ENCODE measurements at places on chromosomes 4 and X.

DNA sequence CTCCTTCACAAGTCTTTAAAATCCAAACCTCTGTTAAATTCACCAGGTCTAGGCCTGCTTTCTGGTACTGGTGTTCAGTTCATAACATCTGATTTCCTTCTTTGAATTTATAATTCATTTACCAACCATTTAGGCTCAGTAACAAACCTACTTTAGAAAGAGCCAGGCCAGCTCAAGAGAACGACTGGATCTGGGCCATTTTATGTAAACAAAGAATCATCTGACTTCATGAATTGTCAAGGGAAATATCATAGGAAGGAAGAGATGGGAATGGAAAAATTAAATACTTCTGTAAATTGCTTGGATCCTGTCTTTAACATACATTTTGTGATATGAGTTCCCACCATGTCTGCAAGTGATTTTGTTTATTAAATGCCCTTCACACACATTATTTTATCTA lies 36.5 kb downstream of the DCHS2 start:
- DNase-seq: no peak

GRCh38 chr4:64584981-64585557 lies 175.8 kb upstream of the TECRL start:
- DNase-seq: no peak

DNA sequence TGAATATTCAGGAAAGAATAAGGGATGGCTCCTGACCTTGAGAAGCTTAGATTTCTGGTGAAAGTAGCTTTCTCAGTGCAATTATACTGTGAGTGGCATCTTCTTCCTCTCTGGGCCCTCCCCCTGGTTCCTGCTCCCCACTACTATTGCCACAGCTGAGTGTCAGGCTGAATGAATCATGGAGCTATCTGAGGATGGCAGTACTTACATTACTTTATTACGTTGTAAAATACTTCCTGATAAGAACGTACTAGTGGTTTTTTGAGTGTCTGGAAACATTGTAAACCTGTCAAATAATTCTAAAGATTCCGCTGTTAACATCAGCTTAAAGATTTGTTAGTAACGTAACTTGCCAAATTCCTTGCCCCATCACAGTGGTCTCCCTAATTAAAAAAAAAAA lies 36.2 kb downstream of the ARHGAP10 start:
- no peak for DNase-seq

GRCh38 chr4:84808332-84808731 lies 158.2 kb downstream of the WDFY3 start:
- no peak for DNase-seq

DNA sequence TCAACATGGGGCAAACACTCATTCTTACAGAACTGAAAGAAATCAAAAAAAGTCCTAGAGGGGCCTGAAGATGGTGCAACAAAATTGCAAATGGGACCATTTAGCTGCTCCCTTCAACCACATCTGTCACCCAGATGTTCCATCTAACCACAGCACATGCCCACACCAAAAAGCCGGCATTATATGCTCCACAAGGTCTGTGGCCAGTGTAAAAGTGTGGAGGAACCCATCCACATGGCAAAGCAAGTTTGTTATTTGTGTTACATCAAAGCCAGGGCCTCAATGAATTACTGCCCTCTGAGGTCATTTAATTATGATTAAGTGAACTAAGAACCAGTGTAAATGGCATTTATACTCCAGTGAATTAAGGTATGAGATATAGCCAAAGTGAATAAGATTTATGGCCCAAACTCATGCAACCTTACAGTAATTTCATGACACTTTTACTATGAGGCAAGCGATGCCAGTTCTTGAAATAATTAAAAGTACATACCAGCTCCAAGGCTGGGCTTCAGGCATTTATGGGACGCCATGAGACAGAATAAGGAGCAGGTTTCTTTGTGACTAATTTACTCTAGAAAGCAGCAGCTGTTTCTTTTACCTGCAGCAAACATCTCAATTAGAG lies 48.7 kb upstream of the FGF16 start:
- no peak for DNase-seq

DNA sequence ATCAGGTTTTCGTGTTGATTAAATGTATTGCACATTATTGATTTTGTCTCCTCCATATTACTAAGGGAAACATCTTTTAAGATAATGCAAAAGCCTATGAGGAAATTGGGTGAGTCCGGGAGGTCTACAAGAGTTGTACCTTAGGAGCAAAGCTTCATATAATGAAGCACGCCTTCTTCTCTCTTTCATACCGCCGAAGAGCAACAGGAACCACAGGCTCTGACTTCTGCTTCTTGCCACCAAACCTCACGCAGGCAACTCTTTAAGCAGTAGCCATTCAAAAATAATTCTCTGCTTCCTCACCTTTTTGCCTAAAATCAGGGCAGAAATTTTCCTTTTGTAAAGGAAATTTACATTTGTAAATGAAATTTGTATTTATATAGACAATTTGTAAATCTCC lies 139.6 kb downstream of the SPRY1 start:
- DNase-seq: no peak

GRCh38 chr4:118344801-118345200 lies 8.0 kb downstream of the PRSS12 start:
- DNase-seq: no peak

- no peak for DNase-seq
Measured at GRCh38 chr4:17480210-17480927, 31.5 kb downstream of the QDPR start.

DNA sequence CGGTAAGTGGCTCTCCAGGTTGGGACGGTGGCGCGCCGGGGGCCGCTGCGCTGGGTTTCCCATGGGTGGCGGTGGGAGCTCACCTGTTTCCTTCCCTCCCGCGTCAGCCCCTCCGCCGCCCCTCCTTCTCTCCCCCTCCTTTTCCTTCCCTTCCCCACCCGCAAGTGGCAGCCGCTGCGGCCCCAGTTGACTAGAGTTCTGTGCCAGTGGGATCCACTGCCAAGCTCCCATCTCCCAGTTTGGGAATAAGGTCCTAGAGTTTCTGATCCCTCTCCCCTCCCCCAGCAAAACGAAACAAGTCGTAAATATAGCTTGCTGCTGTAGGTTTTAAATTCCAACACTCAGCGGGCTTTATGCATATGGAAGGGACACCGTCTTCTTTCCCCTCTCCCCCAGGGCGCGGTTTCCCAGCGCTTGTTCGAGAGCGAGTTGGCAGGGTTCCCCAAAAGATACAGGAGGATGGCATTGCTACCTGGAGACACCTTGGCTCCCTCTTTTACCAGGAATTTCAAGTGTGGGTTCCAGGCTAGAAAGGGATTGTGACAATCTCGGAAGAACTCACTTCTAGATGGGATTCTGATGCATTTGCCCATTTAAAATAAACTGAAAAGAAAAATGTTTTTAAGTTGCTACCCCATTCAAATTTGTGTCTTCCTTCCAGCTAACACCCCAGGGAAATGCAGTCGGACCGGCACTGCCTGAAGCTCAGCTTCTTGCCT lies 1.2 kb downstream of the TLL1 start:
- no peak for DNase-seq

- no peak for DNase-seq
Measured at GRCh38 chr4:152328582-152328981, 207.3 kb downstream of the FBXW7 start.

DNA sequence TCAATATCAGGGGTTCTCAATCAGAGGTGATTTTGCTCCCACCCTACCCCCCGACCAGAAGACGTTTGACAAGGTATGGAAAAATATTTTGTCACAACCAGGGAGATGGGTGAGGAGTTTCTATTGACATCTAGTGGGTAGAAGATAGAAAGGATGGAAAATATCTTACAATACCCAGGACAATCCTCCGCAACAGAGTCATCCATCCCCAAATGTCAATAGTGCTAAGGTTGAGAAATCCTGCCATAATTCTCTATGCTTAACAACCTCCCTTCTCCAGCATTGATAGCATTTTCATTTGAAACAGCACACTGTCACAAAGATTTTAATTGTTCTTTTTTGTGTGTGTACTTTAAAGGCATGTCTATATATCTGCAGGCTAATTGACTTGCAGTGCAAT lies 890.5 kb downstream of the PDHA2 start:
- no peak for DNase-seq

GRCh38 chrX:40176351-40177116 lies 78.8 kb upstream of the BCOR start:
- DNase-seq: peak; percentile 75

DNA sequence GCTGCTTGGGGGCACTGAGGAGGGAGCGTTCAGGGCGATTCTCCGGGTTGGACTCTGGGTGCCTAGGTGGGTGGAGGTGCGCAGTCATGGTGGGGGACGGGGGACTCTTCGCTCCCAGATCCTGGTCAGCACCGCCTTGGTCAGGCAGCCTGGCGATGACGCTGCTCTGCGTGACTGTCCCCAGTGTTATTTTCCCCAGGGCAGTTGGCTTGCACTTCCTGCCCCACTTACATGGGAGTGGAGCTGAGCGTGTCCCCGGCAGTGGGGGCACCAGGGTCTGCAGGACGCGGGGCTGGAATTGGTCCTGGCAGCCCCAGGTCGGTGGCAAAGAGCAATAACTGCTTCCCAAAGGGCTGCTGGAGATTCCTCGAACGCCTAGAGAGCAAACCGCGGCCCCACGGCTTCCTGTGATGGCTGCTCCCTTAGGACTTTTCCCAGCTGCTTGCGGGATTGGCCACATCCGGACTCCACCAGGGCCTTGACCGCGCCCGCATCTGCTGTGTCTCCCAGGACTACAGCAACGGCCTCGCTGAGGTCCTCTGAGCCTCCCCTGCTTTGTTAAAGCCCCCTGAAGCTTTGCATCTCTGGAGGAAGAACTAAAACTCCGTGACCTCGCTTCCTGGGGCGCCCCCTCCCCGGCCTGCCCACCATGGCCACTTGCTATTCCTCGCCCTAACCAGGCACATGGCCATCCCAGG lies 35.3 kb upstream of the GPR78 start:
- DNase-seq: no peak

GRCh38 chr4:22997358-22998224 lies 304.9 kb downstream of the GBA3 start:
- DNase-seq: no peak

DNA sequence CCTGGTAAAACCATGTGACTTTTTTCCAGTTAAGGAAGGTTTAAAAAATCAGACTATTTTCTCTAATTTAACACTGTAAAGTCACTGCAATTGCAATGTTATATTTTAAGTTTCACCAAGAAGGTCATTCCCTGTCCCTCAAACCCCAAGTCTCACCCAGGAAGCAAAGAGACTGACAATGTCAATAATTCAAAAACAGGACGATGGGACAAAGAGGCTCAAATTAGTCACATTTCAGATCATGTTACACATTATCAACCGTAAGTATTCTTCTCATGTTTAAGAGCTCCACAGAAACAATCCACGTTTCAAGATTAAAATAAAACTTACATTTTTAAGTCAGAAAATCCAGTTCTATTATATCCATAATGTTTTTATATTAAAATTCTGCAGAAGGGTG lies 13.2 kb downstream of the SHISA3 start:
- DNase-seq: no peak

GRCh38 chr4:152421576-152421975 lies 114.3 kb downstream of the FBXW7 start:
- DNase-seq: no peak

Data from stimulated activated CD4-positive, alpha-beta T cell treated with anti-CD3 and anti-CD28 coated beads, Interleukin-4, amount 100 ng/mL, for 24 hours (primary cell).